ENCODE measurements at places on chromosomes 7 and 10. TPM values are rescaled to one million over a fixed set of nuclear protein-coding genes. Genes with fewer than 3 reads are reported as not detected.
A peak's percentile ranks its signal among the peaks of the same experiment; 100 is the strongest.

Gene HOXA11
- polyA plus RNA-seq = not detected

Gene GPR26
- not detected for polyA plus RNA-seq

Gene TBL2
- polyA plus RNA-seq = 63.6 TPM

Gene EEPD1
- polyA plus RNA-seq = 5.0 TPM

Gene STRIP2
- polyA plus RNA-seq = 6.9 TPM

Gene MALRD1
- not detected for polyA plus RNA-seq

Gene GNAT3
- polyA plus RNA-seq = not detected

Gene WAPL
- polyA plus RNA-seq = 8.9 TPM

Gene PRSS1
- not detected for polyA plus RNA-seq

GRCh38 chr7:105218939-105219770 lies 169.6 kb downstream of the SRPK2 start:
- DNase-seq = no peak
- no peak overlapping the region for H3K4me3 ChIP-seq
- H3K27ac ChIP-seq = peak overlapping the region; percentile 62
- peaks cover 32% of the 10 kb centered on the region for H3K4me1 ChIP-seq
- H3K36me3 ChIP-seq = peaks cover 11% of the 10 kb centered on the region
- no peaks in the 10 kb centered on the region for H3K27me3 ChIP-seq

GRCh38 chr7:76091506-76091905 lies 43.6 kb downstream of the MDH2 start:
- no peaks in the 10 kb centered on the region for H3K27me3 ChIP-seq
- H3K27ac ChIP-seq = no peak overlapping the region
- no peaks in the 10 kb centered on the region for H3K36me3 ChIP-seq
- H3K4me1 ChIP-seq = no peaks in the 10 kb centered on the region
- DNase-seq = no peak

DNA sequence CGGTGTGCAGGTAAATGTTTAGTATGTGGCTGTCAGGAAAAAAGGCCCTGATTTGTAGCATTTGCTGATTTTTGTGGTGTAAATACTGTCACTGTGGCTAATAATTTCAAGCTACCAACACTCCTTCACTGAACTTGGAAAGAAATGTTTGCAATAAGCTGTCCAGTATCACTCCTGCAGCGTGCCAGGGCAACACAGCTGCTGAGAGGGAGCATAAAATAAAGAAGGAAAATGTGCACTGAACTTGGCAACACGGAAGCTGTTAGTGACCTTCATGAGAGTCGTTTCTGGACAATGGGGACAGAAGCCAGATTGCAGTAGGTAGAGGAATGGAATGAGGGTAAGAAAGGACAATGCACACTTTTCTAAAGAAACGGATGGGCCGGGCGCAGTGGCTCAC lies 37.9 kb upstream of the FHIP2A start:
- H3K4me1 ChIP-seq = peaks cover 14% of the 10 kb centered on the region
- H3K27me3 ChIP-seq = no peaks in the 10 kb centered on the region
- H3K36me3 ChIP-seq = no peaks in the 10 kb centered on the region

- H3K27me3 ChIP-seq = no peaks in the 10 kb centered on the region
- DNase-seq = no peak
- no peak overlapping the region for H3K4me3 ChIP-seq
- no peaks in the 10 kb centered on the region for H3K4me1 ChIP-seq
Observed at GRCh38 chr10:55979203-55979602, 381.9 kb downstream of the ZWINT start.

DNA sequence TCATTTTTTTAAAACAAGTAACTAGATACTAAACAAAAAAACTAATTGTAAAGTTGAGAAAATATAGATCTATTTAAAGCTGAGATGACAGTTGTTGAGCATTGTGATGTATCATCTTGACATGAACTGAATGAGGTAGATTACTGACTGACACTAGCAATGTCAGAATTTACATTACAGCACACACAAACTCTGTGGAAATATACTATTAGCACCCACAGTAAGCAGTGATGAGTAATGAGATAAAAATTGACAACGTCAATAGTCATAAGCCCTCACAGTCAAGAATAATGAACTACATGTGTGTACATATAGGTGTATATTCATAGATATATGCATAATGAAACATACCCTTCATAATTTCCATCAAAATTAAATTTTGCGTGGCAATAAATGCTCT lies 368.4 kb downstream of the TFEC start:
- no peak overlapping the region for H3K27ac ChIP-seq
- peaks cover 12% of the 10 kb centered on the region for H3K27me3 ChIP-seq
- H3K4me3 ChIP-seq = no peak overlapping the region
- no peaks in the 10 kb centered on the region for H3K4me1 ChIP-seq

DNA sequence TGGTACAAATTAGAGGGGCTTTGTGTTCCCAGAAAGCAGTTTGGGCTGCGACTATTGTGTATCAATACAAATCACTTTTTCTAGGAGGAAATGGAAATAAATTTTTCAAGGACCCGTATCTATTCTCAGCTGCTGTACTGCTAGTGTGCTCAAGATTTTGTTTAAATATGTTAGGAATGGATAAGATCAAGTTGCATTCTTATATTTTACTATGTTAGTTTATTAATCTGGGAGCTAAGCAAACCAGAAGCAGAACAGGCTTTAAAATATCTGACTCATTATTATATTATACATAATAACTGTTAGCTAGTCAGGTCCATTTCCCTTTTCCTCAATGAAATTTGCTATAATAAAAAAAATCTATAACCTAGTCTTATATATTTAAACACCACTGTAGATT lies 11.1 kb upstream of the GLCCI1 start:
- H3K4me3 ChIP-seq = no peak overlapping the region
- H3K36me3 ChIP-seq = no peaks in the 10 kb centered on the region
- no peaks in the 10 kb centered on the region for H3K4me1 ChIP-seq
- no peak for DNase-seq

GRCh38 chr10:132848291-132848701 lies 62.3 kb upstream of the NKX6-2 start:
- H3K27ac ChIP-seq = no peak overlapping the region
- no peak overlapping the region for H3K4me3 ChIP-seq
- DNase-seq = peak; percentile 54
- H3K36me3 ChIP-seq = no peaks in the 10 kb centered on the region
- H3K27me3 ChIP-seq = no peaks in the 10 kb centered on the region
- H3K4me1 ChIP-seq = peaks cover 3% of the 10 kb centered on the region

GRCh38 chr7:3634396-3634795 lies 333.3 kb downstream of the SDK1 start:
- no peaks in the 10 kb centered on the region for H3K36me3 ChIP-seq
- H3K27ac ChIP-seq = no peak overlapping the region
- H3K4me3 ChIP-seq = no peak overlapping the region
- H3K4me1 ChIP-seq = no peaks in the 10 kb centered on the region
- no peaks in the 10 kb centered on the region for H3K27me3 ChIP-seq

- DNase-seq = no peak
- H3K36me3 ChIP-seq = peaks cover 37% of the 10 kb centered on the region
- H3K27me3 ChIP-seq = no peaks in the 10 kb centered on the region
- no peak overlapping the region for H3K4me3 ChIP-seq
- no peaks in the 10 kb centered on the region for H3K4me1 ChIP-seq
- H3K27ac ChIP-seq = no peak overlapping the region
Observed at GRCh38 chr7:149075286-149075685, 15.2 kb downstream of the ZNF786 start.

- no peak for DNase-seq
- H3K4me3 ChIP-seq = no peak overlapping the region
- no peak overlapping the region for H3K27ac ChIP-seq
- H3K27me3 ChIP-seq = no peaks in the 10 kb centered on the region
- peaks cover 63% of the 10 kb centered on the region for H3K4me1 ChIP-seq
- no peaks in the 10 kb centered on the region for H3K36me3 ChIP-seq
Observed at GRCh38 chr7:28986028-28986764, 28.1 kb upstream of the TRIL start.

DNA sequence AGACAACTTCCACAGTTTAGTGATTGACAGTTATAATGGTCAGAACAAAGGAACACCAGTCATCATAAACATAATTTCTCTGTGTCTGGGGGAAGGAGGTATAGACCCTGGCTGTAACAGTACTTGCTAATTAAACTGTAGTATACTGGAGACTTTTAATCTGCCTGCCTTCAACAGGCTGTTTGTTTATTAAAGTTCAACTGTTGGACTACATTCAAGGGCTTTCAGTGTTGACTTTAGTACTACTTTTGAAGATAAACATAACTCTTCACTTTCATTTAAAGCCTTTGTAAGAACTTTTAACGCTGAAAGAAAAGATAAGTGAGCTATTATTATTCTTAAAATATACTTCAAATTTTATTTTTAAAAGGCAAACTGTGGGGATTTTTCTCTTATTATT lies 15.5 kb upstream of the PTTG1IP2 start:
- no peaks in the 10 kb centered on the region for H3K4me1 ChIP-seq
- H3K4me3 ChIP-seq = no peak overlapping the region
- H3K27me3 ChIP-seq = no peaks in the 10 kb centered on the region
- peak overlapping the region; percentile 20 for H3K27ac ChIP-seq

DNA sequence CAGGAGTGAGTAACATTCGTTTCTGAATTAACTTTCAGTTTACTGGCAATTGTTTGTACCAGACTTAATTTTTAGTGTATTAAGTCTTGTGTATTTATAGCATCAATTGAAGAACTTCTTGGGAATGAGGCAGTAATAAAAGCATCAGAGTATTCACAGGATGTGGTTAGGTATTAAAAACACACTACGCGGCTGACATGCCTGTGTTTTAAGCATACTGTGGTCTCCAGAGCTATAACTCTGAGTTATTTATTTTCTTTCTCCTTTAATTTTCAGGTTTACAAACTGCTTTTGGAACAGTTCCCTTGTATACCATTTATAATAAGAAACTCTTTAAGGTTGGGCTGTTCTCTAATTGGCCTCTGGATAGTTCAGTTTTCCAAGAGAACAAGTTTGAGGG lies 626.1 kb upstream of the NRG3 start:
- H3K27ac ChIP-seq = no peak overlapping the region
- no peak overlapping the region for H3K4me3 ChIP-seq
- no peak for DNase-seq
- H3K4me1 ChIP-seq = no peaks in the 10 kb centered on the region

- no peak overlapping the region for H3K27ac ChIP-seq
- DNase-seq = no peak
- no peaks in the 10 kb centered on the region for H3K4me1 ChIP-seq
- H3K4me3 ChIP-seq = no peak overlapping the region
- no peaks in the 10 kb centered on the region for H3K36me3 ChIP-seq
- no peaks in the 10 kb centered on the region for H3K27me3 ChIP-seq
Observed at GRCh38 chr10:114650266-114650665, 7.8 kb downstream of the ABLIM1 start.

DNA sequence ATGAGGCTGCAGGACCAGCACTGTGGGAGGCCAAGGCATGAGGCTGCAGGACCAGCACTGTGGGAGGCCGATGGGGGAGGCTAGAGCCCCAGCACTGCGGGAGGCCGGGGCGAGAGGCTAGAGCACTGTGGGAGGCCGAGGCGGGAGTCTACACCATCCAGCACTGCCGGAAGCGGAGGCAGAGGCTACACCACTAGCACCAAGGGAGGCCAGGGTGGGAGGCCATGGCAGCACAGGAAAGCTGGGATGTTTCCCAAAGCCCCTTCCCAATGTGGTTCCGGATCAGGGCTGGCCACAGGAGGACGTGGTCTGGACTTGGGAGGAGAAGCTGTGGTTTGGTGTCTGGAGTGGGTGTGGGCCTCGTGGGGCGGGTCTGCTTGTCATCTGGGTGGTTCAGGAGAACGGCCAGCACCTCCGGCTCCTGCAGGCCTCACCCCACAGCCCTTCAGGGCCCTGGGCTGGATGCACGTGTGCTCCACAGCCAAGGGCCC lies 43.6 kb downstream of the PDGFA start:
- peaks cover 10% of the 10 kb centered on the region for H3K4me1 ChIP-seq
- H3K27me3 ChIP-seq = no peaks in the 10 kb centered on the region
- H3K27ac ChIP-seq = no peak overlapping the region
- no peak for DNase-seq
